ENCODE measurements at places on chromosomes 6 and 20. TPM values are rescaled to one million over a fixed set of nuclear protein-coding genes. Genes with fewer than 3 reads are reported as not detected.

The EPHA7 gene
- not detected for total RNA-seq

The POU3F2 gene
- not detected for total RNA-seq

The HLA-DQB2 gene
- total RNA-seq = 4.2 TPM

The PHACTR1 gene
- 0.73 TPM for total RNA-seq

The DYNLT2 gene
- total RNA-seq = 3.3 TPM

The SIM1 gene
- 0.07 TPM for total RNA-seq

The XKR7 gene
- total RNA-seq = not detected

The RFX6 gene
- total RNA-seq = not detected

The MYB gene
- total RNA-seq = 47.0 TPM

The MAS1 gene
- not detected for total RNA-seq

The PPIL6 gene
- 0.21 TPM for total RNA-seq

The SLC13A3 gene
- total RNA-seq = 0.19 TPM

The ZSCAN31 gene
- total RNA-seq = 1.0 TPM

The RIPOR3 gene
- not detected for total RNA-seq

The PLA2G7 gene
- total RNA-seq = not detected

The TCP11 gene
- not detected for total RNA-seq

The CTAGE9 gene
- not detected for total RNA-seq
